Fibroblast of the aortic adventitia (primary cell): ENCODE measurements at places on chromosomes 2 and 18. TPM values are rescaled to one million over a fixed set of nuclear protein-coding genes. Genes with fewer than 3 reads are reported as not detected.

CTAGE1 gene
- total RNA-seq: not detected in 2 replicates

DNAH7 gene
- 2.6 and 2.7 TPM in 2 replicates for total RNA-seq

IL36G gene
- total RNA-seq: not detected in 2 replicates

FEV gene
- not detected in 2 replicates for total RNA-seq

LONRF2 gene
- total RNA-seq: 1.8 and 2.0 TPM in 2 replicates

GRCh38 chr2:123500346-123500745 is 524.7 kb upstream of the CNTNAP5 start:
- no peak for DNase-seq

GRCh38 chr2:86028766-86029381 is 76.8 kb downstream of the POLR1A start:
- DNase-seq: no peak

DNA sequence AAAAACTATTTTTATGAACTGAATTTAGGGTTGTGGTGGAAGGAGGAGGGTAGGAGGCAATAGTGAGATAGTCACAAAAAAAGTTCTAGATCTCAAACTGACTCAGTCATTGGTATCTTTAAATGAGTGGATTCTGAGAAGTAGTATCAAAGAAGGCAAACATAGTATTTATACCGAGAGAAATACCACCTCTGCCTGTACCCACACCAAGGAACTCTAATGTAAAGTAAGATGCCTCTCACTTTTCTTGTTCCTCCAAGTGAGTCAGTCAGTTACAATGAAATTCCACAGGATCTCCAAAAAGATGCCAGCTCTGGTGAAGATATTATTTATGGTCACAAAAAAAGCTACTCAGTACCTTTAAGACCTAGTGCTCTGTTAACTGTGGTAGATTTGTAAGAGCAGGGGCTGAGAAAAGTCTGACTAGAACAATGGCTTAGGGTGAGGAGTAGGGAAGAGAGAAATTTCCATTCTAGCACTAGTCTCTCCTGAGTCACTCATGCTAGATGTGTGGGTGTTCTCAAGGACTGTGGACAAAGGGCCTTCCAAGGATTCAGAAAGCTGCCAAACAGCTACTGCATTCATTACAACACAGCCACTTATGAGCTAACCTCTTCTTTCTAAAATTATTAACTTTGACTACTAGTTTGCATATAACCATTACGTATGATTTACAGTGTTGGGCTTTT is 36.3 kb downstream of the YWHAQ start:
- peak; percentile 93 for DNase-seq

GRCh38 chr2:142014536-142014935 is 116.3 kb downstream of the LRP1B start:
- no peak for DNase-seq

DNA sequence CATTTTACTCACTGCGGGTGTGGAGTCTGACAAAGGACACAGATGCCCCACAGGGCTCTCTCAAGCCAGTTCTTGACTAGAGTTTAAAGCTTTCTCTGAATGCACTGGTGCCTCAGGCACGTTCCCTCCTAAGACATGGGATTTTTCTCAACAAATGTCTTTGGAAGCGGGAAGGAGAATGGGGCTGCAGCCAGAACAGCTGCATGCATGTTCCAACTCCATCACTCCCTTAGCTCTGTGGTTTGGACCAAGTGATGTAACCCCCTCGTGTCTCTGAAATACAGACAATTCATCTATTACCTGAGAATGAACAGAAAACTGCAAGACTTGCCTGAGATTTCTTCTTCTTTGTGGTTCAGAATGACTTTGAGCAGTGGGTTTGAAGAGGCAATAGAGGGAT is 141.7 kb upstream of the SERPINE2 start:
- DNase-seq: peak; percentile 51

DNA sequence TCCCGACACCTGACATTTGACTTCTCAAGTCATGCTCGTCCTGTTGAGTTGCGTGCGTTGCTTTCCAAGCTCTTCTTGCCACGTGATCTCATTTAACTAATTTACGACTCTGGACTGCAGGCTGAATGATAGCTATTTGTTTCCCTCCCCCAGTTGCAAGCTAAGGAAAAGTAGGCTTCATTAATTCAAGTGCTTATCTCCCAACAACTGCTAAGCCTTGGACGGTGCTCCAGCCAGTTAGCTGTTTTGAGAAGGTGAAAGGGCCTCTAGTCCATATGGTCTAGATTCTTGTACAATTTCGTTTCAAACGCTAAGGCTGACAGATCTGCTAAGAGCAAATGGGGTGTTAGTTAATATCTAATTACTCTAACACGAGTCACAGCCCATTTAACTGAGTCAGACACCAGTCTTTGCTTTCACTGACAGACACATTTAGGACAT is 21.1 kb downstream of the GPR45 start:
- no peak for DNase-seq

DNA sequence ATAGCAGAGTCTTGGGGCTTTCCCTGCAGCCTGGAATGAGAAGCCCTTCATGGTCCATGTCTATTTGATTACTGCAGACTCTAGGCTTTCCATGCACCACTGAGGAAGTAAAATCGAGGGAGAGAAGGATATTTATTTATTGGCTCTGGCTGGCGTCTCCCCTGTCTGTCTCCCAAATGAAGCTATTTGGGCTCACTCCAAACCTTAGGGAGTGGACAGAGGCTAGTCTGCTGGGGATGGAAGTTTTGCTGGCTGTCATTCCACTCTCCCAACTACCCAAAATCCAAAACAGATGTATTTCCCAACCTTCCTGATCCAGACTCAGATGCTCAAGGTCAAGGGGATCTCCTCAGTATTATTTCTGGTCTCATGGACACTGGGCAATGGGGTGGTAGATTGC is 33.7 kb downstream of the TMEM17 start:
- DNase-seq: peak; percentile 76

DNA sequence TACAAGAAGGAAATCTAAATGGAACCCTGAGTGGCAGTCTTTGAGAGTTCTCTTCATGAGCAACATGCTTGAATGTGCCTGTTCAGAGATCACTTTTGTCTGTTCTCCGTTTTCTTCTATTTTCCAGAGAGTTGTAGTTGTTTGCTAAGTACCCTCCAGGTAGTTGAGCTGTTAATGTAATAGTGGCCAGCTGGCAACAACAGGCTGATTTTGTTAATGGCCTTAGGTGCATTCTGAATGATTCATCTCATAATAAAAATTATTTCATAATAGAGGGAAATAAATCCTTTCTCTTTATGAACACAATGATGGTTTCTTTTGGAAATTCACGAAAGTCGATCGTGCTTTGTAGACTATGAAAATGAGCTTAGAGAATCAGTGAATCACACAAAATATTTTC is 136.8 kb downstream of the LRP1B start:
- no peak for DNase-seq

DNA sequence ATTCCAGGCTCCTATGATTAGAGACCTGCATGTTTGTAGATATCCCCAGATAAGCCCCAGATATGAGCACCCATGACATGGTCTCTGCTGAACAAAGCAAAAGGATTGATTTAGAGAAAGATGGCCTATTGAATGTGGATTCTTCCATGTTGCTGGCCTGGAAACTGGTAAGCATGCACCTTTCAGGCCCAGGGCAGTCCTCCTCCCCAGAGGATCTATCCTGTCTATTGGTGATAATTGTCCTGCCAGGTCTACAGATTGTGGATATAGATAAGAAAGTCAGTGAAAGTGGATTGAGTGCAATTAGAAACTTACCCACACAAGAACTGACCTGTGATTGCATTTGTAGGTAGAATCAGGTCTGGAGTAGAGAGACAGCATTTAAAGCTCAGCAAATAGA is 256.9 kb upstream of the SIX3 start:
- no peak for DNase-seq
